COLO829 (cell line): ENCODE measurements at places on chromosomes 11 and 22.

DNA sequence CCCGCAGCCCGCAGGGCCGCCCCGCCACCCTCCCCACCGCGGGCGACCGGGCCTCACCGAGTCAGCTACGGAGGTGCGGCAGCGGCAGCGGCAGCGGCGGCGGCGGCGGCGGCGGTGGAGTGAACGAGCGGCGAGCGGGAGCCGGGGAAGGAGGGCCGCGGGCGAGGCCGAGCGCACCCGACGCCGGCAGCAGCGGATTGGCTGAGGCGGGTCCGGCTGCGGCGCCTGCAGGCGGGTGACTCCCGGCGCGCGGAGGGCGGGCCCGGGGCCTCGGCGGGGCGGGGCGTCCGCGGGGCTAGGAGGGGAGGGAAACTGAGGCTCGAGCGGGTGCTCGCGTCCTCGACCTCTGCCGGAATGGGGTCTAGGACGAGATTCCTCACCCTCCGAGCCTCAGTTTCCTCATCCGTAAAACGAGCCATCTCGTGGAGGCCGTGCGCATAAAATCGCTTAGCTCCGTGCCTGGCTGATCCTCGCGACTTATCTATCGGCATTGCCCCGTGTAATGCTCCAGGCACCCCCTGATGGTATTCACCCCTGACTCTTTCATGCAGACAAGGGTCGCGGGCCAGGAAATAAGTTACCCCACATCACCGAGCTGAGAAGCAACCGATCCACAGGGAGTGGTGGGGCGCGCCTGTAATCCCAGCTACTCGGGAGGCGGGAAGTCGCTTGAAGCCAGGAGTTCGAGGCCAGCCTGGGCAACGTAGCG, at the start of gene CPT1A:
TSS of gene CPT1A (minus strand) at position 199 of the 709 bp plus-strand sequence. CDS start 26,442 bp downstream, outside the sequence.
- DNase-seq: peak; percentile 48

DNA sequence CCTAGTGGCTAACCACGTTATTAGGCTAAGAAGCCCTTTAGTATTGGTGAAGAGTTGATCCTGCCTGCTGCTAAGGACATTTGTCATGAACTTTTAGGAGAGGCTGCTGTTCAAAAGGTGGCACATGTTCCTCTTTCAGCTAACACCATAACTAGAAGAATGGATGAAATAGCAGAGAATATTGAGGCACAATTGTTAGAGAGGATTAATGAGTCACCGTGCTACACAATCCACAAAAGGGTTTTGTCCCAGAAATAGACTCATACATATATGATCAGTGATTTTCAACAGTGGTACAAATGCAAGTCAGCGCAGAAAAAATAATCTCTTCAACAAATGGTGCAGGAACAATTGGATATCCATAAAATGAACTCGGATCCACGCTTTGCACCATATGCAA, 7.0 kb upstream of the MSANTD2 start:
- DNase-seq: no peak

DNA sequence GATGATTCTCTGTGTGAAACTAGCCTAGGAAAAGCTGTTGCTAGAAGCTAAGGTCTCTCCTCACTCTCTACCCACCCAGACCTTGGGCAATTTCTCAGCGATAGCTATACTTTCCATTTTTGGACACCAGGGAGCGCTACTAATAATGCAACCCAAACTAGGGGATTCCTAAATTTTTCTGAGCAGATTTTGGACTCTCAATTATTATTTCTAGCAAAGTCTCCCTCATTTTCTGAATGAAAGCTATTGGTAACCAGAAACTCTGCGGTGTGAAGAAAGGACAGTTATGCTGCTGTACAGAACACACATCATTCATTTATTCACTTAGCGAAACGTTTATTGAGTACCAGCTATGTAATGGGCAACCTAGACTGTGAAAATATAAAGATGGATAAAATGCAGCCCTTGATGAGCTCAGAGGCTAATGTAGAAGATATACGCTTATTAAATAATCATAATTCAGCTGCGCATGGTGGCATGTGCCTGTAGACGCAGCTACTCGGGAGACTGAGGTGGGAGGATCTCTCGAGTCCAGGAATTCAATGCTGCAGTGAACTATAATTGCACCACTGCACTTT, 6.1 kb upstream of the STIM1 start:
- peak; percentile 54 for DNase-seq

GRCh38 chr11:128463979-128464378, 123.4 kb downstream of the ETS1 start:
- DNase-seq: no peak

- no peak for DNase-seq
Observed at GRCh38 chr11:126695293-126695692, 305.3 kb downstream of the KIRREL3 start.

DNA sequence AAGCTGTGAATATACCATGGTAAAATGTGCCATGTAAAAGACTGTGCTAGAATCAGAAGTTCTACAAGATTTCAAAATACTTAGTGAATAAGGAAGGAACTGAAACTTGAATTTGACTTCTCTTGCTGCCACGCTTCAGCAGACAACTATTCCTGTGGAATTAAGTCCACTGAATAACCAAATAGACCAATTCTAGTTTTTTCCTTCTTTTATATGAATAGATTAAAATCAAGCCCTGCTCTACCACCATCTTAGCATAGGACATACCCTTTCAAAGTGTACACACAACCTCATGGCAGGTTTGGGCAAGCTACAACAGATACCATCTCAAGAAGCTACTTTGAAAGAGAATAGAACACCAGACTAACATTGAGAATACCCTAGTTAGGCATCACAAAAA, 23.4 kb upstream of the CLNS1A start:
- DNase-seq: no peak

DNA sequence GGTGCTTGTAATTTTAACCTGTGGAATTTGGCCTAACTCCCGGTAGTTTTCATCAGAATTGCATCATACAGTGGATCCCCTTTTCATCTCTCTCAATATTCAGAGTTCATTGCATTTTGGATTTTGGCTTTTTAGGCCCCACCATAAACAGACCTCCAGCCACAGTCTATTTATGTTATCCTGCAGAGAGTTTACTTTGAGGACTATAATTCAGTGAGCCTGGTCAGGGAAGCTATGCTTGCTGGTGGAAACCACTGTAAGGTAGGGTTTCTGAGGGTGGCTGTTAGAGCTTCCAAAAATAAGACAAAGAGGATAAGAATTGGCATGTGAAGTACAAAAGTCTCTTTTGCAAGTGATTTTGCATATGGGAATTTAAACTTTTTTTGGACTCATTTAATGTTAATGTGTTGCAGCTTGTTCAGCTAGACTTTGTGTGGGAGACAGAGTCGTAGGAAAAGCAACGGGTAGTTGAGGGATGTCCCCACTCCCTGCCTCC, 34.8 kb upstream of the DDI1 start:
- no peak for DNase-seq

- DNase-seq: no peak
Observed at GRCh38 chr22:23180893-23181720, 798 bp downstream of the BCR start.

GRCh38 chr11:44893308-44893822, 57.3 kb downstream of the TP53I11 start:
- no peak for DNase-seq

GRCh38 chr11:2208691-2209369, 37.2 kb upstream of the TH start:
- no peak for DNase-seq

- DNase-seq: peak; percentile 11
Observed at GRCh38 chr11:78586452-78587046, 11.9 kb upstream of the NARS2 start.

DNA sequence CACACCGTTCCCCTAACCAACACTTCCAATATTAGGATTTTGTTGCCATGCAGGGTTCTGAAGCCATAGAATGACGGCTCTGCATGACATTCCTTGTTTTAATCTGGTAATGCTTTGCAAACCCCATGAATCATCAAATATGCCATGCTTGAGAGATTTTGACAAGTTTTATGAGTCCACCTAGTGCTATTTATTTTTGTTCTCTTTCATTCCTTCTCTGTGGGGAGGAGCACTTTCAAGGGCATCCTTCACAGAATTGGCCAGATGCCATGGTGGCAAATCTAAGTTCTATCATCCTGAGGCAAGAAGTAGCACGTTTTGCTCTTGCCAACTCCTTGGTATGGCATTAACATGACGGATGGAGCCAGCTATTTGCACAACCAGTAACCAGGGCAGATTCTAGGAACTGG, 268.4 kb downstream of the FAM76B start:
- DNase-seq: no peak

DNA sequence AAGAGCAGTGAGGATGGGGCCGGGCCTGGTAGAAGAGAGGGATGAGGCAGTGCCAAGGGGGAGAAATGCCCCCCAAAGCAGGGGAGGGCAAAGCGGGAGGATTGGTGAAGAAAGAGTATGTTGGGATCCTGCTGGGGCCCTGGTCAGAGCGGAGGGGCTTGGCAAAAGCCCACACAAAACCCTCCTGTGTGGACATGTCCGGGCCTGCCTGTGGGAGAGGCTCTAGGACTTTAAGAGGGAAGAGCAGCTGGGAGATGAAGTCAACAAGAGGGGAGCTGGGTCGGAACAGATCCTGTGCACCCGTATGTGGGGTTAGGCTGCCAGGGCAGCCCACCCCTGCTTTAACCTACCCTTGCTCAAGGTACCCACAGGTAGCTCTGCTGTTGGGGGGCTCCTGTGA, 25.8 kb downstream of the ART5 start:
- no peak for DNase-seq

DNA sequence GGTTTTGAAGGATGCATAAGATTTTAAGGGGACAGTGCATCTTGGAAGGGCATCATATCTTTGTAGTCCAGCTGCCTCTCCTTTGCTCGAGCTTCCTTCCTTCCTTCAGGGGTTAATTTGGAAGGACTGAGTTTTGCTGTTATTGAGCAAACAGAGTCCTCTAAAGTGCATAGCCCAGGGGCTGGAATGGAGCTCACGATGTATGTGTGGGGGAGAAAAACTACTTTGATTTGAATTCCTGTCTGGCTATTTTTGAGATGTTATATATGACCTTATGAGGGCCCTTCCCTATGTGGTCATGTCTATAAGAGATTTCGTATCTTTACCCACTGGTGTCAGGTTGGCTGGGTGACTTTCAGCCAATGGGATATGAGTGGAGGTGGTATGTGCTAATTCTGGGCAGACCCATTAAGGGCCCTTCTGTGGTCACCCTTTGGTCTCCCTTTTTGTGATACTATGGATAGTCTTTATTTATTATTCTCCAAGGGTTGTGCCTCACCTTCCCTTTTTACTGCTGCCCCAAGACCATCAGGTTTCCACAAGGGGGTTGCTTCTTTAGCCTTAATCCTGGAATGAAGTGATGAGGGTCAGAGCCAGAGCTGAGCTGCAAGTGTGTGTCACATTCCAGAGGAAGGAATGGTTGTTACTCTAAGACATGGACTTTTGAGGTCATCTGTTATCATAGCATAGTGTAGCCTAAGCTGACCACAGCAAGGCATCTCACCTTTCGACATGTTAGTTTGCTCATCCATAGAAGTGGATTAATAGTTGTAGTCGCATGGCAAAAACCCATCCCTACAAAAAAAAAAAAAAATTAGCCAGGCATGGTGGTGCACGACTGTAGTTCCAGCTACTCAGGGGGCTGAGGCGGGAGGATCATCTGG, 54.6 kb downstream of the LRRC74B start:
- no peak for DNase-seq

DNA sequence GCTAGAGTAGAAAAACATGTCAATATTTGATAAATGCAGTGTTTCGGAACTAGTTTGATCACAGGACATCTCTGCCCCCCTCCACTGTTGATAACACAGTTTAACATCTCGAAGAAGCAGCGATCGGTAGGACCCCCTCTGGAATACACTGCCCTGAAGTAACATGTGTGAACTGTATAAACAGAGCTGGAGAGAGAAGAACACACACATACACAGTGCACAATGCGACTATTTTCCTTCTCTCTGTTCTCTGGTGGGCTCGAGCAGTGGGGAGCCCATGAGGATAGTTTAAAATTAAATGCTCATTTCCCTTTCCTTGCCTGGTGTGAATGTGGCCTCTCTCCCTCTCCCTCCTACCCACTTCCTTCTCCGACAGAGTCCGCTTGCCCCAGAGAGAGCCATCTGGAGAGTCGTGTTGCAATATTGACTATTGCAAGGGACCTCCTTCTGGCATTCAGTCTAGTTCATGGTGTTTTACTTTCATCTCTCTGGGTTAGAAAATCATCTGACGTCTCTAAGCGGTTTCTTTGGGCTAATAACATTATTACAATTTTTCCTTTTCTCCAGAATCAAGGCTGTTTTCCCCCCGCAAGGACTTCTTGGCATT, 51.6 kb upstream of the BARX2 start:
- no peak for DNase-seq

DNA sequence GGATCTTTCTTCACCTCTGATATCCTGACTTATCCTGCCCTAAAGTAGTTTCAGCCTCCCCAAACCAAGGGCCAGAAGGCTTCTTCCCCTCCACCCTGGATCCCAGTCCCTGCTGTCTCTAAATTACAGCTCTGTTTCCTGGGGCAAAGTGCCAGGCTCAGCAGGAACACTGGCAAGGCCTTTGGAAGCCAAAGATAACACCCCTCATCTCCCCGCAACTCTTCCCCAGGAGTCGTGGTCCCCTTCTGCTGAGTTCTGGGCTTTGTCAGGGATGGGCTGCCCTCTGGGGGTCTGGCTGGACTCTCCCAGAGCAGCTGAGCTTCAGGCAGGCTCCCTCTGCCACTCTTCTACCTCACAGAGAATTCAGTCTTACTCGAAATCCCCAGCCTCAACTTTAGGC, 53.8 kb upstream of the AMPD3 start:
- DNase-seq: no peak

DNA sequence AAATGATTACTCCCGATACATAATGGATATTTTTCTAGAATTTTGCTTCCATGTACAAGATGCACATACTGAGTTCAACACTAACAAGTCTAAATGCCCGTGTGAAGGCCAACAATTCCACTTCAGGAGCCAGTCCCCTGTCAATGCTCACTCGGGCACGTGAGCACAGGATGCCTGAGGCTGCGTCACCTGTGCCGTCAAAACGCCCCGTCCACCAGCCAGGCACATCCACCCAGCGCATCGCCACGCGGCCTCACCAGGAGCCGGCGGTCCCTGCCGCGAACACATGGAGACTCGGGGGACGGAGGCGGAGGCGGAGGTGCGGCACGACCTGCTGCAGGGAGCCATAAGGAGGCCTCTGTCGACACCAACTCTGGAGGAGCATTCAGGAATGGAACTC, 9.8 kb downstream of the TOLLIP start:
- DNase-seq: no peak

DNA sequence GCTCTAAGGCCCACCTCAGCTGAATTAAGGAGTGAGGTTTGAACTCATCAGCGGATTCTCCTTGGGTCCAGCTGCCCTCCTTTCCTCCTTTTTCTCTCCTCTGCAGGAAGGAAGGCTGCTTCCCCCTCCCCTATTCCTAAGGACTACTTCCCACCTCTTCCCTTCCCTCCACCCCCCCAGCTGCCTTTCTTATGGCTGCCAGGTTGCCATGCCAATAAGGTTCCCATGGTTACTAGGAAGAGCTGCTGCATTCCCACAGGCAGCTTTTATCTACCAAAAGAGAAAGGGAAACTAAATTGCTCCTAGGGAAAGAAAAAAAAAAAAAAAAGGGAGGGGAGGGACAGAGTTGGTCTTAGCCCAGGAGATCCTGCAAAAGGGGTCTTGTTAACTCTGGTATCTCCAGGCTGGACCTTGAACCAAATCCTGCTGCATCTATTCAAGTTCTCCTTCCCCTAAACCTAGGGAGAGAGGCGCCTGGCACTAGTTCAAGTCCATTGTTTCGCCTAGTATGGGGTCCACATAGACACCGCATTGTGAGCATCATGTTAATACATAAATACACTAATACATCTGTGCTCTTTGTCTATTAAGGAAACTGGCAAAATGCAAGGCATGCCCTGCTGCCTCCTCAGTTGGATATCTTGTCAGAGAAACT, 21.2 kb upstream of the FEZ1 start:
- DNase-seq: peak; percentile 71
